ENCODE measurements at places on chromosomes 7 and 10. TPM values are rescaled to one million over a fixed set of nuclear protein-coding genes. Genes with fewer than 3 reads are reported as not detected.

The ANKRD30A gene
- total RNA-seq: not detected

The KIAA1549 gene
- total RNA-seq: 2.2 TPM

The CLEC5A gene
- not detected for total RNA-seq

The PRSS2 gene
- total RNA-seq: not detected

The OR6B1 gene
- not detected for total RNA-seq

The NUTM2D gene
- 2.8 TPM for total RNA-seq

The C10orf90 gene
- total RNA-seq: 74.6 TPM

The FKBP9 gene
- total RNA-seq: 202 TPM

The LEP gene
- total RNA-seq: not detected

The CHAT gene
- not detected for total RNA-seq

The TLX1 gene
- total RNA-seq: not detected

The TLL2 gene
- total RNA-seq: 0.33 TPM

The COX19 gene
- 5.9 TPM for total RNA-seq

The WNT8B gene
- total RNA-seq: not detected

The AASS gene
- 40.3 TPM for total RNA-seq

The FAM25C gene
- not detected for total RNA-seq

The UPK3B gene
- total RNA-seq: 0.15 TPM

The PON3 gene
- total RNA-seq: 0.46 TPM

The DOCK4 gene
- total RNA-seq: 10.5 TPM

Measured in melanocyte of skin (primary cell).